ENCODE measurements at places on chromosomes 4 and X.

DNA sequence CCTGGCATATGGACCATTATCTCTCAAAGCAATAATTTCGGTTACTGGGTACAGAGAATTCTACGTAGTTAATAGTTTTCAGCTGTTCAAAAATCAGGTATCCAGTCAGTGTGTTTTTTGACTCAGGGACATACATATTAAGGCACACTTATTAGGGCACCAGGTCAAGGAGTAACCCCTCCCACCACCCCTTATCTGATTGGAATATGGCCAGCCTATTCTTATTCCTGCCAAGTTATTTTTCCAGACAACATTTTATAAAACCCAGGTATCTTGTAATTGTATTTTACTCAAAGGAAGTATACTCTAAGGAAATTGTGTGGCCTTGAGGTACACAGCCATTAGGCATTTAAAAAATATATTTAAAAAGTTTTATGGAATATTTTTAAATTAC lies 4.3 kb downstream of the ZFX start:
- DNase-seq = no peak

DNA sequence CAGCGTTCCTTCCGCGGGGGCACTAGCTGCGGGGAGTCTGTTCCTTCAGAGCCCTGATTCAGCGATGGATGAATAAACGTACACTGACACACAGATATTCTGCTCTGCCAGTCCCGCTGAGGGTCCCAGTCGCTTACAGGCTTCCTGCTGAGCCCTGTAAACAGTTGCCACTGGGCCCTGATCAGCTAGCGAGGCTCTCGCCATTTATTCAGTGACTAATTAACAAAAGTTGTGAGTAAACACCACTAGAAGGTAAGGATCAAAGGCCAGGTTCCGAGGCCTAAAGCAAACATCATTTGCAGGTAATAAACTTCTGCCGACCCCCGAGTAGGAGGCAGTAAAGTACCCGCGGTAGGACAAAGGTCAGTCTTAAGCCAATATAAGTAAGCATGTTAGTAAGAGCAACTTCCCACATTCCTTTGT lies 442.6 kb upstream of the GALNT7 start:
- DNase-seq = no peak

DNA sequence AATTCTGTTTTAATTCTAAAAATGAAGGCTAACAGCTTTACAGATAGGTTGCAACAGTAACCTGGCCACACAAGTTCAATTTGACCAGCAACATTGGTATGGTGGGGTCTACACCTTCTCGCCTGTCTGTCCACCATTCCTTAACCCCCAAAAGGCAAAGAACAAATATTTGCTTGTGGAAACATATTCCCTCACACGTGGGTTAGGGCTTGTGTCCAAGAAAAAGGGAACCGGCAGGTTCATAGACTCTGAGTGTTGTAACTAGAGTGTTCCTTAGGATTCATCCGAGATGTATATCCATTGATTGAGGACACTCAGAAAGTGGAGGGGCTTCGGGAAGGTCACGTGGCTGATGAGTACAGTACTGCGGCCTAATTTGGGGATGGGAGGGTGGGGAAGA lies 54.1 kb downstream of the C4orf51 start:
- DNase-seq = no peak

DNA sequence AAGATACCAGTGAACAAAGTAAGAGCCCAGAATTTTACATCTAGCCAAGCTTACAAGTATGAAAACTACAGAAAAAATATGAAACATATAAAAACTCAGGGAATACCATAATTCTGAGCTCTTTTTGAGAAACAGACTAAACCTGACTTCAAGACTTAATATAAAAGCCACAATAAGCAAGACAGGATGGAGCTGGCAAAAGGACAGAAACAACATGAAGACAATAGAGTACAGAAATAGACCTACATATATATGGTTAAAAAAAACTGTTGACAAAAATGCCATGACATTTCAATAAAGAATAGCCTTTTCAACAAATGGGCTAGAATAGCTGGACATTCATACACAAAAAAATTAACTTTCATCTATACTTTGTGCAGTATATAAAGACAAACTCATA lies 49.4 kb downstream of the UBA6 start:
- no peak for DNase-seq

DNA sequence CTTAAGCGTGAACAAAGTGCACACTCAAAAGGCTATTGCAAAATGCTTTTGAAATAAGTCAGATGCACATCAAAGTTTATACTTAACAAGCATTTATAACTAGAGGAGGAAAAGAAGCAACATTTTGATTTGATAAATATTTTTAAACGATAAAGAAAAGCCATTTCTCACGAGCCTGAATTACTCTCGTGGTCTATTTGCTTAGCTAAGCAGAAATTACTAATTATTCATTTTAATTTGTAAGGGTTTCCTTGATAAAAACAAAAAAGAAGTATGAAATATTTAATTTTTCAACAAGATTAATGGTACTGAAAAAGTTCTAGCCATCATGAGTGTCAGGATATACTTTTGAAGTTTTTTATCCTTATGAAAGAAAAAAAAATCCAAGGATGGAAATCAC lies 78.2 kb downstream of the UNC5C start:
- DNase-seq = no peak
